ENCODE measurements at places on chromosomes 11 and 22.

DNA sequence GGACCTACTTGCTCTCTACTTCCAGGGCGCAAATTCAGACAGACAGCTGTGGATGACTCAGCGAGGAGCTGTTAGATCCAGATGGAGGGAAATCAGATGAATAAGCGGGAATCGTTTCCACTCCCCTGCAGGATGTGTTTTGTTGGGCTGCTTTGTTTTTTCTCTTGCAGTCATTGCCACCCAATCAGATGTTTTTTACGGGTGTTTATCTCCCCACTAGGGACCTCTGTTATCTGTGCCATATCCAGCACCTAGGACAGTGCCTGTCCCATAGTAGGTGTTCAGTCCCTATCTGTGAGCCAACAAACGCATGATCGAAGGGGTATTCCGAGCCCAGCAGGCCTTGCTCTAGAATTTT is 51.1 kb upstream of the PARVG start:
- peak; percentile 16 for DNase-seq

DNA sequence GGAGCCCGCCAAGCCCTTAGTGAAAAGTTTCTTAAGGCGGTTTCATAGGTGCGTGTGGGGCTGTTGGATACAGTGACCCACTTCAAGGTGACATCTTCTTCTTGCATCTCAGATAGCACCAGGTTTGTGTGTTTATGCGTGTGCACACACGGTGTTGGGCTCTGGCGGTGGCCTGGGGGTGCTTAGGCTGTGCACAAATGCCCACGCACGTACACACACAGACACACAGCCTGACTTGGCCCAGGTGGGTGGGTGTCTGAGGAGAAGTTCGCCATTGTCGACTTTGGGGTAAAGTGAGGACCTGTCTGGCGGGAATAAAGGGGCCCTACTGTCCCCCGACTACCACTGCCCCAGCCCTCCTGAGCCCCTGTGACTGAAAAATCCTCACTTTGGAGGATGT is 103.8 kb downstream of the KCNQ1 start:
- DNase-seq: no peak

- DNase-seq: no peak
These were observed 16.9 kb upstream of the ARHGAP42 start for GRCh38 chr11:100670140-100670539.

GRCh38 chr22:40957601-40958000 is 6.4 kb downstream of the RBX1 start:
- DNase-seq: no peak

- no peak for DNase-seq
These were observed 68.7 kb upstream of the RRM1 start for GRCh38 chr11:4025967-4026324.

- no peak for DNase-seq
These were observed 22.9 kb downstream of the RNF141 start for GRCh38 chr11:10518123-10518522.

GRCh38 chr22:36330655-36331305 is 57.0 kb downstream of the MYH9 start:
- no peak for DNase-seq

DNA sequence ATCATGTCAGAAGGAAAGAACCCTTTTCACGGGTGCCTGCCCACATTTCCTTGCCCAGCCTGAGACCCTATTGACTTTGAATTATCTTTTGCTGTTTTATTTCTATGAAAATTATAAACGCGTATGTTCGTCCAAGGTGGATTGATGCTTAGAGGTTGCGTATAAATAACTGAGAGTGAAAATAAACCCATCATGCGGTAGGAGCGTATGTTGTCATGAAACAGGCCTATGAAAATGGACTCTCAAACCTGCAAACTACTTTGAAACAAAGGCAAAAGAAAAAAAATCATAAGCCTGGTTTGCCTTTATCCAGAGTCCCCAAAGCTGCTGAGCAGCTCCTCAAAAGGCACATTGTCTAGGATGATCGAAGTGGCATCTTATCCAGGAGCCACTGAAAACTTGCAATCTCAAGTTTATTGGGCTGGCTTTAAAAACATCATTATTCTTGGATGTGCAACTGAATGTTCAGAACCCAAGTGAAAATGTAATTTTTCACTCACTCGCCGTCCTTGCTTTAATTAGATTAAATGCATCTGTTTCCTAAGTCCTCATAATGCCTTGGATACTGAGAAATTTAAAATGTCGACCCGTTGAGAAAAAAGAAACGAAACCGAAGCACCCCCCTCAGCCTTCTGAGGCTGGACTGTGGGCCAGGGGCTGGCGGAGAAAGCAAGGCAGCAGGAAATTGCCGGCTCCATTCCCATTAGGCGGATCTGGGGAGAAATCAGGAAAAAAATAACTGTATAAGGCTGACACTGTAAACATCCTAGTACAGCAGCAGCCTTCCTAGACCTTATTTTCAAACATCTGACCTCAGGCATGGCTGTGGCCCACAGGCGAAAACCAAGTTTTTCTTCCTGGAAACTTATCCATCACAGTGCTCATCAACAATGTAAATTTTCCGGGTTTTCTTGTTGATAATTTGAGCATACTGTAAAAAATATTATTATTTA is 82.9 kb upstream of the PPARA start:
- no peak for DNase-seq

- DNase-seq: peak; percentile 40
These were observed 323 bp upstream of the PANX1 start for GRCh38 chr11:94128291-94128745.

- no peak for DNase-seq
These were observed 11.1 kb downstream of the RAPSN start for GRCh38 chr11:47437746-47438418.

GRCh38 chr11:91630916-91631673 is 593.5 kb upstream of the FAT3 start:
- no peak for DNase-seq

- DNase-seq: no peak
These were observed 761.1 kb upstream of the ARHGAP42 start for GRCh38 chr11:99925968-99926367.

GRCh38 chr11:127965939-127966668 is 621.3 kb downstream of the ETS1 start:
- DNase-seq: no peak

DNA sequence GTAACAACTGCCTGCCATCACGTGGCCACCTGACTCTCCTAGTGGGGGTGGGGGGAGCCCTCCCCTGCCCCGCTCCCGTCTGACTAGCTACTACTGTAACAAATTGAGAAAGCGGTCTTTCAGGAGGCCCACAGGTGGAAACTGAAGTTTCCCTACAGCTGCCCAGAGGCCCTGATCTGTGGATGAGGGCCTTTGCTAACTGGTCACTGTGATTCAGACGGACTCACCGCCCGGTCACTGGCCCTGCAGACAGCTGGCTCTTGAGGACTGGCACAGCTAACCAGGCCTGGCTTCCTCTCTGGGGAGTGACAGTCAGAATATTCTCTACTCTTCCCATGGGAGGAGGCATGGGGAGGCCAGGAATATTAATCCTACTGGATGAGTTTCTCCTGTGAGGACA is 116.8 kb downstream of the ARHGAP8 start:
- no peak for DNase-seq

DNA sequence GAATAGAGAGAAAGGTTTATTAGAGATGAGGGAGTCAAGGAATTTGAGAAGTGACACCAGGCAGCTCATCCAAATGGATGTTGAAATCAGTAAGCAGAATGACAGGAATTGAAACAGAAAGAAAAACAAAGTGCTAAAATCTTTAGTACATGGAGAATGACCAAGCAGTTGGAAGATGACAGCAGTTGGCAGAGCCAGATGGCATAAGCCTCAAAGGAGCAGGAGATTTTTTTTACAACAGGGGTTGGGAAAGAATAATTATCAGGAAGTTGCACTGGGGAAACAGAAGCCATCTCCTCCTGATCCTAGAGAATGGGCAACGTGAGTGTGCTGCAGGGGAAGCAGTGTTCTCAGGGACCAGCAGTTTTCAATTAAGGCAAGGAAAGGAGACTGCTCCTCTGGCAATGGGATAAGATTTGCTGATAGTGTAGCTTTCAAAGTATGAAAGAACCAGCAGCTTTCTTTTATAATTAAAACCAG is 28.9 kb downstream of the RAB39A start:
- peak; percentile 48 for DNase-seq

DNA sequence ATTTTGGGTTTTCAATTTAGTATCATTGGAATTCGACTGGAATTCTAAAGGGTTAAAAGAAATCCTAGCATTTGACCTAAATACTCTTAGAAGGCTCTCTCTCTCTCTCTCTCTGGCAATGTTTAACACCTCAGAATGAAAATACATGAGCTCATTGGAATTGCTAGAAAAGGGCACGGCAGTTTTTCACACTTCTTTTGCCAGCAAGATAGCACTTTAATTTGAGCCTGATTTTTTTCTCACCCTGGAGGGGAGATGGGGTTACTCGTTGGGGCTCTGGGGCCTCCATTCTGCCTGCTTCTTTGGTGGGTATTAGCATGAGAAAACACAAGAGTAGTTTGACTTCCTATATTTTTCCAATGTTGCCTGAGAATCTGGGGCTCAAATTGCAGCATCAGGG is 22.8 kb upstream of the CLMP start:
- no peak for DNase-seq

DNA sequence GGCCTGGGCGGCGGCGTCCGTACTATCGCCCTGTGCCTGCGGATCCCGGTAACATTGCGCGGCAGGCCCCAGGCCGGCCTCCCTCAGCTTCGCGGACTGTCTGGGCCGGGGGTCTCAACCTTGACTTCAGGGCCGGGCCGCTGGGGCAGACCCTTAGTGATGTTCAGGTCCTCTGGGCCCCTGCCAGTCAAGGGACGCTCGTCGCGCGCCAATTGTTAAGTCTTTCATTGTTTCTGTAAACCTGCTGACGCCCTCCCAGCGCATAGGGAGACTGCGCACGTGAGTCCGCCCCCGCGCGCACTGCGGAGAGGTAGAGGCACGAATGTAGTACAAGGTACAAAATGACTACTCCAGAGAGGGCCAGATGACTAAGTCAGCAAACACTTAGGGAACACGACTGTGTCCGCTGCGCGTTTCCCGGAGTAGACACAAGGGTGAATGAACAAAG is 451 bp upstream of the HDHD5 start:
- peak; percentile 45 for DNase-seq

DNA sequence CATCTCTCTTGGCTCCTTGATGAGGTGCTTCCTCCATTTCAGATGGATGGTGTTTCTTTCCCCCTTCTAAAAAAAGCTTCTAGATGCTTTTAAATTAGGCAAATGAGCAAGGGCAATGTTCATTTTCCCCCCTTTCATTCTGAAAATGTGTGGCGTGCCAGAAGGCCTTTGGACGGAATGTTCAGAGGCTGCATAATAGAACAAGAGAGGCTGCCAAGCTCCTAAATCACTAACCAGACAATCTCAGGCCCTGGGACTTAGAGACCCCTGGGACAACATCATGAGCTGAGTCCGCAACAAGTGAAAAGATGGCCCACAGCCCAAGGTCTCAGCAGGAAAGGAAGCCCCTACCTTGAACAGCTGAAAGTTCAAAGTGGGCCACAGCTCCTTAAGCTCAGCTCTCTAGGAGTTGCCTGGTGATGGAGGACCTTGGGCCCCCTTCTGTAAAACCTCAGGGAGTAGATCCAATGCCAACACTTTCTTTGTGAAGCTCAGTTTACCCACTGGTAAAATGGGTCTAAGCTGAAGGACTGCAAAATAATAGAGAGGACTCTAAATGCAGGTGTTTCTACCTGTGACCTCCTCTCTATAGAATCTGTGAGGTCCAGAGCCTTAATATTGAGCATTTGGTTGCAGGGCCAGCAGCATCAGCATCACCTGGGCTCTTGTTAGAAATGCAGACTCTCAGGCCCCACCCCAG is 144.0 kb downstream of the FBXO7 start:
- no peak for DNase-seq

GRCh38 chr22:39450258-39450955 is 6.4 kb upstream of the MGAT3 start:
- DNase-seq: no peak

- no peak for DNase-seq
These were observed 4.7 kb downstream of the CXCR5 start for GRCh38 chr11:118888398-118888797.

DNA sequence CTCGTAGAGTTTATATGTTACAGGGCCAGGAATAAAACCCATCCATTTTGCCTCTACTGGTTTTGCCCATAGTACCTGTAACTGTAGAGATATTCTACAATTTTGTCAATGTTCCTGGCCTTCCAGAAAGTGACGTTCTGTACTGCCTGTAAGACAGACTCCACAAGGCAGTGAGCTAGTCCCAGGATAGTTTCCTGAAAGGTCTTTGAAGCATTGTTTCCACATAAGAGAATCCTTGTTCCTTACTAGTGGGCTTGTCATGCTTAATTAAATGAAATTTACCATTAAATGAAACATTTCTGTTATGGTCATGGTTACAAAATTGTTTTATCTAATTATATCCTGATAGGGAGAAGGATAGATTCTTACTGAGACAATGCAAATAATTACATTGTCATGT is 80.4 kb downstream of the HSD17B12 start:
- DNase-seq: no peak

DNA sequence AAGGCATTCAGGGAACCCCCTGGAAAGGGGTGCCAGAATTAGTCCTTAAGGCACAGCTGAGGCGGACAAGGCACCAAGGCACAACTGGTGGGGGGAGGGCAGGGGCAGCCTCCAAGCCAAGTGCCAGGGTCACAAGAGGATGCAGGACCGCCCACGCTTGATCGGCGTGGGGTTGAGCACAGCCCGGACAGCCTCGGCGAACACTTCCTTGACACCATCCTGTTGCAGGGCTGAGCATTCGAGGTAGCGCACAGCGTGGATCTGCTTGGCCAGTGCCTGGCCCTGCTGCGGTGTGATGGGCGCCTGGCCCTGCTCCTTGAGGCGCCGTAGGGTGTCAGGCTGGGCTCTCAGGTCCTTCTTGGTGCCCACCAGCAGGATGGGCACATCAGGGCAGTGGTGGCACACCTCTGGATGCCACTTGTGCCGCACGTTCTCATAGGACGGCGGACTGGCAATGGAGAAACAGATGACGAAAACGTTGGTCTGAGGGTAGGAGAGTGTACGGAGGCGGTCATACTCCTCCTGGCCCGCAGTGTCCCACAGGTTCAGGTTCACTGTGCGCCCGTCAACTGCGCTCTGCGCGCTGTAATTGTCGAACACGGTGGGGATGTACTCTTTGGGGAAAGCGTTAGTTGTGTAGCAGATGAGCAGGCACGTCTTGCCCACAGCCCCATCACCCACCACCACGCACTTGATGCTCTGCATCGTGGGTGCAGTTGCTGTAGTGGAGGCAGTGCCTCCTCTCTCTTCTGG is 13.1 kb downstream of the RHOG start:
- DNase-seq: peak; percentile 48

DNA sequence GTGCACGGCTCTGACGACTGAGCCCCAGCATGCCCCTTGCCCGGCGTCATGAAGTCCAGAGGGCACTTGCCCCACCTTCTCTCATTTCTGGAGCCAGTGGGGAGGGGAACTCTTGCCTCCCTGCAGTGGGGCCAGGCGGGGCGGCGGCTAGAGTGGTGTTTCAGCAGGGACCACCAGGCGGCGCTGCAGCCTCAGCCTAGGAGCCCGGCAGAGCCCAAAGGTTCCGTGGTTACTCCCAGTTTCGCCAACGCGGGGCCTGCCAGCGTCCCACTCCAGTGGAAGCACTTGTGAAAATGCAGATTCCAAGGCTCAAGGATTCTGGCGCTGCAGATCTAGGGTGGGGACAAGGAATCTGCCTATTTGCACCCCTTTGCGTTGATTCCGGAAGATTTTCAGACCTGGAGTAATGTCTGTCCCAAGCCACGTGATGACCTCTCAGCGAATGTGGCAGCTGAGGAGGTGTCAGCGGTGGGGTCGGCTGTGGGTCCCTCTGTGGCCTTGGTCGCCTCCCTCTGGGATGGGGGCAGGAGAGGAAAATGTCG is 55.7 kb downstream of the CD82 start:
- peak; percentile 57 for DNase-seq

GRCh38 chr11:115759622-115760460 is 255.6 kb upstream of the CADM1 start:
- no peak for DNase-seq

- no peak for DNase-seq
These were observed 796.3 kb upstream of the RAG2 start for GRCh38 chr11:37394236-37394870.

Measured in pons (tissue), 1 donor.